Stimulated activated CD8-positive, alpha-beta memory T cell treated with anti-CD3 and anti-CD28 coated beads, Interleukin-4, amount 100 ng/mL, for 1 hour (primary cell): ENCODE measurements at places on chromosomes 7 and 10.

- no peak for DNase-seq
Measured at GRCh38 chr10:124448696-124449169, 1.1 kb downstream of the NKX1-2 start.

- no peak for DNase-seq
Measured at GRCh38 chr7:143172354-143172753, 10.9 kb upstream of the TAS2R39 start.

GRCh38 chr10:80492848-80493521 is 38.9 kb downstream of the TSPAN14 start:
- no peak for DNase-seq

GRCh38 chr10:109975244-109976190 is 32.3 kb upstream of the ADD3 start:
- no peak for DNase-seq

DNA sequence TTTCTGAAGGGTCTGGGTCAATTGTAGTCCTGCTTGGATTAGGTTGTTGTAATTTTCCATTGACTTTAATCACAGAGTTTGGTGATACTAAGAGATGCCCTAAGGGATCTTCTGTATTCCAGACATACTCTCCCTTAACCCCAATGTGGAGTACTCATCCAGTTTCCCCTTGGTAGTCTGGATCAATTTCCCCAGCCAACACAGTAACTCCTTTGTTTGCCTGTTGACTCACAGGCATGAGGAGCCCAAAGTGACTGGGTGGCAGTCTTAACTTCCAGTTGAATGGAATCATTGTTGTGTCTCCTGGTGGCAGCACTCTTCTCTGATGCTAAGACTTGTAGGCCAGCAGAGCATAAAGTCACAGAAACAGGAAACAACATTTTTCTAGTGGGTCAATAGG is 41.5 kb upstream of the PIK3CG start:
- DNase-seq: no peak

DNA sequence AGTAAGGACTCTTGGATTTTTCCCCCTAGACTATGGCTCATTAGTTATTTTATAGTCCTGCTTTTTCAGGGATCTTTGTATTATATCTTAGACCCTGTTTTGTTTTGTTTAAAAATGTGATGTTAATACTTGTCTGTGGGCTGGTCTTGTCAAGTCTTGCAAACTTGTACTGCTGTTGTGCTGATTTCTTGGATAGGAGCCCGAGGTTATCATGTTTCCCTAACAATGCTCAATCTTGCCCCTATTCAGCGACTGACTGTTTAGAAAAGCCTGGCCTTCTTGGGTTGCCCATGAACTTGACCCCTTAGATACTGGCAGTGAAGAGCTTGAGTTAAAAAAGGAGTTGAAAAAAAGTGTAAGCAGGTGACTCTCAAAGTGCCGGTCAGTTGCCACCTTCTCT is 115.7 kb downstream of the KIAA1217 start:
- DNase-seq: no peak

- DNase-seq: no peak
Measured at GRCh38 chr10:79243181-79244067, 103.8 kb upstream of the PPIF start.

GRCh38 chr10:15137636-15138035 is 30.9 kb downstream of the NMT2 start:
- DNase-seq: no peak

DNA sequence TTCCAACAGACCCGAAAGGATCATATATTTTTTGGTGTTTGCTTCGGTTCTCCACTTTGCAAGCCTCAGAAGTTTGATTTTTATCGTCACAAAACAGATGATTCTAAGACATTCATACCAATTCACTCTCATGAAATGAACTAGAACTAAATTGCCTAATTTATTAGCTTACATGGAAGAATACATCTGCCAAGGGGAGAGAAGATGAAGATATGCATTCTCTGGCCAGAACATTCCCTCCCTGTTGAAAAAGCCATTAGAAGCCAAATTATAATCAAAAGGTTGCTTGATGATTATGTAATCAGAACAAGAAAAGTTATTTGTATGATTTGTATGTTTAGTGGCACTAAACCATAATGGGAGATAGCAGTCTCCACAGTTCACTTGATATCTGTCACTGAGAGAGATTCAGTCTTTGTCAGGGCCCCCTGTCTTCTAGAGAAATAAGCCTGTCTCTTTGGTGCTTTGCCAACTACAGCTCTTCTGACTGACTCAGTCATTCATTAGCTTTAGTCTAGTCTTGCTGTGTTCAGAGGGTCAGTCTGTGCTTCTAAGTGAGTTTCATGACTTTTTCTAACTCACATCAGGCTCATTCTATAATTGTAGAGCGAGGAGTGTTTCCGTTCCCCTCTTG is 95.3 kb upstream of the GNAI1 start:
- DNase-seq: no peak

DNA sequence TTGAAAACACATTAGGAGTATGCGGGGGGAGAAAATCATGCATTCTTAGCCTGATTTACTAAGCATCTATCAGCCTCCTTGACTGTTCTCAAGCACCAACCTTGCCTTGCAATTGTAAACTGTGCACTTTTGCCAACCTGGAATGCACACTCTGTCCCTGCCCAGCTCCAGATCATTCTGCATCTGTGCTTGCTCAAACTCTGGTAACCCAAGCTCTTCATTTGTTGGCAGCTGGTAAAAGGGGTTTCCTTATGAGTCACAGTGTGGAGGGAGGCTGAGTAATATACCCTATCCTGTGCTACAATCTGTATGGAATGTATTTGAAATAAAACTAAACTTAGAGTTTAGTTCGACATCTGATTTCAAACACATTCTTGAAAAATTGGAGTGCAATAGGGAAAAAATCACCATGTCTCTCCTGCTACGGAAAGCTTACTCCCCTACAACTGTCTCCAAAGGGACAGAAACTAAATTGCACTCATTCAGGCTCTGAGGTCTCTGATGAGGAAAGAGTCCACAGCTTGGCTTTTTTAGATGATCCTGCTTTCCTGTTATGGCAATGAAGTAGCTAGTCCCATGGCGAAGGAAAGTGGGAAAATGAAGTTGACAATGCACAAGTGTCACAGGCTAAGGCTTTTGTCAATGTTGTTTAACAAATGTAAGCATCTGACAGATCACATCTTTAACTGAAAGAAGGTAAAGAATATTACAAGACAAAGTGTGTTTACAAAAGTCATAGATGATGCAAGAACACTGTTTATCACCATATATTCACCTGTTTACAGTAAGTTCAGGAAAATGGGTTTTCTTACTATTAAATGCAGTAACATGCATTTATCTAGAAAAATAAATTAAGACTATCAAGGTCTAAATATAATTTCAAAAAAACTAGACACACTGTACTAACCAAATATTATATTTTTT is 61.9 kb downstream of the TES start:
- no peak for DNase-seq

- DNase-seq: no peak
Measured at GRCh38 chr10:44569193-44570091, 184.5 kb upstream of the CXCL12 start.

GRCh38 chr10:7596356-7596755 is 70.4 kb downstream of the ITIH5 start:
- DNase-seq: no peak

DNA sequence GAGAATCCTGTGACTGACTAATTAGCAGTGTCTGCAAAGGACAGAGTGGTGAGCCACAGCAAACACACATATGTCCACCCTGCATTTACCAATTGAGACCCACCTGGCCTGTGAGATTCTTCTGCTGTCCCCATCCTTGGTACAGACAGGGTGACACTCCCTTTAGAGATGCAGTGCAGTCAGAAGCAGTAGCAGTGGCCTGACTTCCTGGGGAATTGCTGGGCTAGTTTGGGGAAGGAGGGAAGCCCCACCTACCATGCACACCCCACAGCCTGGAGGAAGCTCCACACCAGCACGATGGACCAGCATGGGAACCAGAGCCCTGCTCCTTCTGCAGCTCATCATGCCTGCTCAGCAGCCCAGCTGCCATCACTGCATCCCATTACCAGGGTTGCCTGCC is 924.9 kb upstream of the ZNF722 start:
- no peak for DNase-seq

- no peak for DNase-seq
Measured at GRCh38 chr7:128247640-128248194, 6.6 kb downstream of the LEP start.

DNA sequence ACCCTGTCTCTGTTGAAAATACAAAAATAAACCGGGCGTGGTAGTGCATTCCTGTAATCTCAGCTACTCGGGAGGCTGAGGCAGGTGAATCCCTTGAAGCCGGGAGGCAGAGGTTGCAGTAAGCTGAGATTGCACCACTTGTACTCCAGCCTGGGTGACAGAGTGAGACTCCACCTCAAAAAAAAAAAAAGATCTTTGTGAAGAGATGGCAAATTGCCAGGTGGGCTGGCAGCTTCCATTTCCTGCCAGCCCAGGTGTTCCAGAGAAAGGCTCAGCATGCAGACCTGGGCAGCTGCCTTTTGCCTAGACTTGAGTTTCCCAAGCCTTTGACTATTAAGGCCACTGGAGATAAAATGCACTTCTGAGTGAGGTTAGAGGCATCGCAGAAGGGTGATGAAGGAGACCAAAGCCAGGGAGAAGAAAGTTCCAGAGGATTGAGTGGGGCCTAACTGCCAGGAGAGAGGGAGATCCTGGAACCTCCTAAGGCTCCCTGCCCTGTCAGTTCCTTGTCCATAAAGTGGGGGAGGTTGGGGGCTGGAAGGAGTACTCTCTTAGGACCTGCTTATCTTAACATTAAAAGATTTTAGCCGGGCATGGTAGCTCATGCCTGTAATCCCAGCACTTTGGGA is 10.0 kb upstream of the DDIT4 start:
- DNase-seq: no peak

DNA sequence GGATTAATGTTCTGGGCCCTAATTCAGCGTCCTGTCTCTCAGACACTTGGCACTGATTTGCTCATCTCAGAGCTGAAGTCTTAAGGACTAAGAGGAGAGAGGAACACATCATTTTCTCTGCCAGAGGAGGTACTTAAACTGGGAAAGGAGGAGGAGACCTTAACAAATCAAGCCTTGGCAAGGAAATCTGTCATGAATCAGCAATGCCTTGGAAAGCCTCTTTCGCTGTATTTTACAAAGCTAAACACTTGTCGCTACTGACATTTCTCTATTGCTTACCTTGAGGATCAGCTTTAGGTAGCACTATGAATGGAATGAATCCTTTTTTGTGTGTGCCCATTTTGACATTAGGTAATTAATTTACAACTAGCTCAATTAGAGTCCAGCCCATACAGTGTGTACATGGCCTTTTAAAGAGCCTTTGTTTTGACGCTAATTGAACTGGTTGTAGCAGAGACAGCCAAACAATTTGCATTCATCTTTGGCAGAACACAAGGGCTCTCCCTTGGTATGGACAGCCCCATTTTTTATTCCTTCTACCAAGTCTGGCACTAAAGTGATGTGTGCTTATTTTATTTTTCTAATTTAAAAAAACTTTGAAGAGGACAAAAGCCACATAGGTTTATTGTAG is 37.4 kb downstream of the AUTS2 start:
- no peak for DNase-seq

DNA sequence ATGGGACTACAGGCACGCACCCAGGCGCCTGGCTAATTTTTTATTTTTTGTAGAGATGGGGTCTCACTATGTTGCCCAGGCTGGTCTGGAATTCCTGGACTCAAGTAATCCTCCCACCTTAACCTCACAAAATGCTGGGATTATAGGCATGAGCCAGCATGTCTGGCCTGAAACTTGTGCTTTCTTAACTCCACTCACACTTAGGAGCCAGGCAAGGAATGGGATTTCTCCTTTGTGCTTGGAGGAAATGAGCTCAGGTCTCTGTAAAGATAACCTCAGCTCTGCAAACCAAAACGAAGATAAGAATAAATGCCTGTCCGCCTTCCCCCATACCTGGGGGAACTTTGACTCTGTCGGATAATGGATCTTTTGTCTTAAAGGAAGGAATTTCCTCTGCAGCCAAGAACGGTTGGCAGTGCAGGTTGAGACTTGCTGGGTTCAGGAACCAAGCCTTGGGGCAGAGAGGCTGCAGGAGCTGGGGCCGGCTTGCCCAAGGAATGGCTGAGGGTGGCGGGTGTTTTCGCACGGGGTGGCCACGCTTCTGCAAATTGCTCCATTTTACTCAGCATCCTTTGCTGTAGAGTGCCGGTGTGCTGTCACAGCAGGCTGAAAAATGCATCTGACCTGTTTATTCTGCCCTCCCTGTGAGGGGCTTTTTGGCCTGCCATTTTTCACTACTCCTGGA is 174.2 kb downstream of the KIAA1217 start:
- no peak for DNase-seq

GRCh38 chr7:81623251-81623855 is 146.5 kb downstream of the HGF start:
- DNase-seq: no peak

DNA sequence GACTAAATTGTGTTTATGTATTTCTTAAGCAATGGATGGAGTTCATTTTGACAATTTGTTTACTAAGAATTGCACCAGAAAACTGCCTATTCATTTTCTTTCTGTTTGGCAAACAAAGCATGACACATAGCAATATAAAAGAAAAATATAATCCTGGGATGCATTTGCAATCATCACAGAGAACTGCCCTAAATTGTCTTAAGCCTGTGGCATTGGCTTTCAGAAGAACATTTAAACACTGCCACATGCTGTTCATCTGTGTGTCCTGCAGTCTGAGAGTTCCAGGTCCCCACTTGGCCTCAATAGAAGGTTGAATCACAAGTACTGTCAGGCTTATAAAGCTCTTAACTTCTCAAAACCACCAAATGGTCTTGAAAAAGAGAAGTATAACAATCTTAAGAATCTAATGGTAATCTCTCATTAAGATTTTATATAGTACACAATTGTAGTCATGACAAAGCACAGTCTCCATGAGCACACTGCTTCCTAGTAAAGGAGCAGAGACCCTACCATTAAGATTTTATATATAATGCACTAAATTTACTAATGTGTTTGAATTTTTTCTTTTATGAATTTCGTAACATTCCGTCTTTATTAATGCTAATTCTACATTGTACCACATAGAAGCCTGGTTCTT is 29.9 kb downstream of the RNLS start:
- no peak for DNase-seq

DNA sequence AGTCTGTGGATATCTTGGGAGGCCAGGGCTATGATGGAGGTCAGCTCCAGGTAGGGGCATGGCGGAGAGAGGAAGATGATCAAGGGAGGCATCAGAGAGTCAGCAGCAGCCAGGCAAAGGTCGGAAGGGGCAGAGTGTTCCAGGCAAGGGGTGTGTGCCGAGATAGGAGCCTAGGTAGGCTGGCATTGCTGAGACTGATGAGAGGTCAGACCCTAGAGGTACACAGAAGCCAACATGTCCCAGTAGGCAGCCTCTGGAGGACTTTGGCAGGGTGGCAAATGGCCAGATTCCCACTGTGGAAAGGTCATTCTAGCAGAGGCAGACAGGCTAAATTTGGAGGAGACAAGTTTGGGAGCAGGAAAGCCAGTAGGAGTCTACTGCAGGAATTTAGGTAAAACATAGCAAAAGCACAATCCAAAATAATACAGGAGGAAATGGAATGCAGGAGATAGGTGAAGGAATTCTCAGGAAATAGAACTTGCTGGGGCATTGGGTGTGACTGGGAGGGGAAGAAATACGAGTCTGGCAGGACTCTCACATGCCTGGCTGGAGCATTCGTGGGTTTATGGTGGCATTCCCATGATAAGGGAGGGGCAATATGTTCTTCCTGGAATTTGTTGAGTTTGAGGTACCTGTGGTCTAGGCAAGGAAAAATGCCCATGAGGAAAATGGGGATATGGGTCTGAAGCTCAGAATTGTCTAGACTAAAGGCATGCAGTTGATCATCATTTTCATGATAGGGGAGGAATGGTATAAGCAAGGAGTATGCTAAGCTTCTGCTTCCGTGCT is 25.7 kb downstream of the TMEM176A start:
- no peak for DNase-seq

- DNase-seq: no peak
Measured at GRCh38 chr7:148623586-148624282, 33.2 kb downstream of the C7orf33 start.
